ENCODE measurements at places on chromosomes 6 and 20.

DNA sequence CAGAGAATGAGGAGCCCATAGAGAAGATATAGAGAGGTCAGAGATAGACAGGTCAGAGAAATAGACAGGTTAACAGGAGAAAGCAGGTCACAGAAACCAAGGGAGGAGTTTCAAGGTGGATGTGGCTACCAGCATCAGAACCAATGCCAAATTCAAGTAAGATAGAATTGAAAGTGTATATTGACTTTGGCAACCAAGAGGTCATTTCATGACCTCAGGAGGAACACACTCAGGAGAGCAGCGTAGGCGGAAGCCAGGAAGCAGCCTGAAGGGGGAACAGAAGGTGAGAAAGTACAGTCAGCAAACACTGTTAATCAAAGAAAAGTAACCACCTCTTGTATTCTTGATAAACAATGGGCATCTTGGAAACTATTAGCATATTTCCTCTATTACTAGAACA lies 33.9 kb upstream of the ALDH8A1 start:
- DNase-seq: no peak

DNA sequence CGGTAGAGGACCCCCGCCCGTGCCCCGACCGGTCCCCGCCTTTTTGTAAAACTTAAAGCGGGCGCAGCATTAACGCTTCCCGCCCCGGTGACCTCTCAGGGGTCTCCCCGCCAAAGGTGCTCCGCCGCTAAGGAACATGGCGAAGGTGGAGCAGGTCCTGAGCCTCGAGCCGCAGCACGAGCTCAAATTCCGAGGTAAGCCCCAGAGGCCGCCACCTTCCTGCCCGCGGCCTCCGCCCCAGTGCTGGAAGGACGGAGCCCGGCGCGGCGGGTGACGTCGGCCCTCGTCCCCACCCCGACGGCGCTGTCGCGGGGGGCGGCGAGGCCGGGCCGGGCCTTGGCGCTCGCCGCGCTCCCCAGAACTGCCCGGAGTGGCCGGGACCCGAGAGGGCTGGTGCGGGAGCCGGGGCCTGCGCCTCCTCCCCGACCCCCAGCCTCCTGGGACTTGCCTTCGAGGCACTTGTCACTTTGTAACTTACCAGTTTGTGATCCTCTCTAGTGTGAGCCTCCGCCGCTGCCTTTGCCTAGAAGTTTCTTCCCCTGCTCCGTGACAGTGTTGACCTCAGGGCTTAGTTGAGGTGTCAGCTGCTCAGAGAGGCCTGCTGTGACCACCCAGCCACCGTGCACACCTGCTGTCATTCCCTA lies 417 bp downstream of the VAPB start:
- DNase-seq: peak; percentile 40

- DNase-seq: peak; percentile 50
Observed at GRCh38 chr6:89999154-89999553, 104.9 kb downstream of the GJA10 start.

GRCh38 chr6:67952948-67953347 lies 682.1 kb upstream of the ADGRB3 start:
- DNase-seq: no peak

DNA sequence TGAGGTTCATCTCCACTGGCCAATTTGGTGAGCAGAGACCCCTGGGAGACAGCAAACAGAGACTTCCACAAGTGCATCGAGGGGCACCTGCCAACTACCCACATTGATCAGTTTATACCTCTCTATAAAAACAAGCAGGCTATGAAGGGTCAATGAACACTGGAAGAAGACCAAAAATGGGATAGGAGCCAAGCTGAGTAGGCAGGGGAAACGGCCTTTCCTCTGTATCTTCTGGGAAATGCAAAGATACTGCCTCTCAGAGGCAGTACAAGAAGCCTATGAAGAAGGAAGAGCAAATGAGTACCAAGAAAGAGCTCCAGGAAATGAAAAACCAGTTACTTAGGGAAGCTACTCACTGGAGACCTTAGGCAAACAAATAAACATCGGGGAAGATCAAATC lies 247.7 kb downstream of the GMDS start:
- no peak for DNase-seq

GRCh38 chr6:7439228-7439627 lies 49.6 kb downstream of the RIOK1 start:
- DNase-seq: no peak

DNA sequence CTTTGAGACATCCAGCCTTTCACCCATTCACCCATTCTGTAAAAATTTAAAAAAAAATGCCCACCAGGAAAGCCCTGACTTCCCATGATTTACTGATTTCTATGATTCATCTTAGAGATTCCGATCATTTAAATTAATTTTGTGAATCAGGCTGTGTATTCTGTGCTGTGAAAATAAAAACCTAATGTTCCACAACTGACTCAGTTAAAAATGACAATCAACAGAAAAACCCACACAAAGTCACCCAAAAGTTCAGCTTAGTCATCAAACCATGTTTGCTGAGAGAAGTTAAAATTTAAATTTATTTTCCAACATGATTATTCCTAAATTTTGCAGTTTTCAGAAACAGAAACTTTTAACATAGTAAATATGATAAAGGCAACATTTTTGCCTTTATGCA lies 509.9 kb downstream of the TENT5A start:
- DNase-seq: no peak

DNA sequence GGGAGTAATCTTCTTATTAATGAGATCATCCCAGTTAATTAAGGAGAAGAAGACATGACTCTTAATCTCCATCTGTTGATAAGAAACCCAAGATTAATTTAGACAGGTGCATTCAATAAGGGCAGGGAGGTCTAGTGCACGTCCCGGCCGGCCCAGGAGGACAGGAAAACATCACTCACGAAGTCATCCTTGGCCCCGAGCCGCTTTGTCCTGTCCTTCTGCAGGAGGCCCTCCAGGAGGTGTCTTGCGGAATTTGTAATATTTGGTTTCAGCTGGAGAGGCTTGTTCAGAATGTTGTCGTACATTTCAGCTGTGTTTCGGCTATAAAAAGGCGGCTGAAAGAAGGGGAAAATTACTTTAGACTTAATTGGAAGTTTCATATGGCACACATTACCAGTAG lies 118.4 kb upstream of the SLC2A12 start:
- DNase-seq: no peak

- no peak for DNase-seq
Observed at GRCh38 chr6:8006208-8006607, 58.0 kb downstream of the BLOC1S5 start.

DNA sequence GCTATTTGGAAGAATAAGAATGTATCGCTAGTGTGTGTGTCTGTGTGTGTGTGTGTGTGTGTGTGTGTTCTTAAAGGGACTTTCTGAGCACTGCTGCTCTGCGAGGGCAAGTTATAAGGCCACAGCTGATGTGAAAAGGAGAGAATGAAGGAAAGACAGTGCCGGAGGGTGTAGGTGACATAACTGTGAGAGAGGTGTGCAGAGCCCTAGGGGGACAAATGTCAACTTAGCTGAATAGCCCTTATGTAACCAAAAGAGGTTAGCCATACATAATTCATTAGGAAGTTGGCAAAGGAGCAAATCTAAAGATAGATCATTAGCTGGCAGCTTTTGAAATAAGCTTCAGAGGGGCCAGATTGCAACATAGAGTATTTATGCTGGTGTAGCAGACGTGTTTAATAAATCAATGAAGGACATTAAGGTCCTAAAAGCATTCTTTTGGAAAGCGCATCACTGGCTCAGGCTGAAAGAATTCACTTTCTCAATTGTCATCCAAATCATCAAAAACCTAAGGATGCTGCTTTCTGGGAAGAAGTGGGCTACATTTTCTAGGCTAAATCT lies 81.0 kb downstream of the NDUFAF5 start:
- no peak for DNase-seq

DNA sequence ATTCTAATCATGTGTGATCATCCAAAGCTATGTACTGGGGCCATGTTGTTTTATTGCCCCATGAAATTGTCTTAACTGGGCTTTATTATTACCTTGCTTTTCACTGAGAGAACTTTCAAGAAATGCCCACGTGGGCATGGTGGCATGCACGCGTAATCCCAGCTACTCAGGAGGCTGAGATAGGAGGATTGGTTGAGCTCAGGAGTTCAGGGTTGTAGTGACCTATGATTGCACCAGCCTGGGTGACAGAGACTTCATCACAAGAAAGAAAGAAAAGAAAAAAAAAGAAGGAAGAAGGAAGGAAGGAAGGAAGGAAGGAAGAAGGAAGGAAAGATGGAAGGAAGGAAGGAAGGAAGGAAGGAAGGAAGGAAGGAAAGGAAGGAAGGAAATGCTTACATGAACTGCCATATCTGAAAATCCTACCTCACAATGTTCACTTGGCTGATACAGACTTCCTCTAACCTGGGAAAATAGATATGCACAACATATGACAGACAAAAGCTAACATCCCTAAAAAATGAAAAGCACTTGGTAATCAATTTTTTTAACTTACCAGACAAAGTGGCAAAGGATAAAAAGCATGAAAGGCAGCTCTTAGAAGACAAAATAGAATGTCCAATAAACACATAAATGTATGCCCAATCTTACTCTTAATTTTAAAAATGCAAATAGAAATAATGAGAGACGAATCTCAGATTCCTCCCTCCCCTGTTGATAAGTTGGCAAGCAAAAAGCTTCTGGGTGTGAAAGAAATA lies 25.5 kb upstream of the TMEM244 start:
- DNase-seq: no peak

- peak; percentile 100 for DNase-seq
Observed at GRCh38 chr6:89080281-89081128, at the start of gene PNRC1. PNRC1 (plus strand) TSS chr6:89080751; CDS start chr6:89080895, 144 bp downstream.

DNA sequence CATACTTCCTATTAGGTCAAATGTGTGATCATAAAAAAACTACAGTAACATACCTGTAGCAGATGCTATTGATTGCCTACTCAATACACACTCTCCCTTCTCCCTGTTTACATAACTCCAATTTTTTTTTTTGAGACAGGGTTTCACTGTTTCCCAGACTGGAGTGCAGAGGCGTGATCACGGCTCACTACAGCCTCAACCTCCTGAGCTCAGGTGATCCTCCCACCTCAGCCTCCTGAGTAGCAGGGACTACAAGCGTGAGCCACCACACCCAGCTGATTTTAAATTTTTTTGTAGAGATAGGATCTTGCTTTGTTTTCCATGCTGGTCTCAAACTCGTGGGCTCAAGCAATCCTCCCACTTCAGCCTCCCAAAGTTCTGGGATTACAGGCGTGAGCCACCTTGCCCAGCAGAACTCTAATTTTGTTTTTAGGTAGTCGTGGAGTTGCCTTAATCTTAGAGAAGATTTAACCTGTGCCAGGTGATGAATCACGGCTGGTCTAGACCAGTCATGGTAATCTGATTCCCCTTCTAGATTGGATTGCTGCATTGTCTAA lies 14.0 kb upstream of the KIF3B start:
- DNase-seq: no peak

- DNase-seq: no peak
Observed at GRCh38 chr6:155004576-155005372, 9.7 kb downstream of the TIAM2 start.

- no peak for DNase-seq
Observed at GRCh38 chr20:25364180-25364788, 26.4 kb downstream of the ABHD12 start.

- peak; percentile 66 for DNase-seq
Observed at GRCh38 chr20:51766994-51767866, 960 bp downstream of the ATP9A start.

DNA sequence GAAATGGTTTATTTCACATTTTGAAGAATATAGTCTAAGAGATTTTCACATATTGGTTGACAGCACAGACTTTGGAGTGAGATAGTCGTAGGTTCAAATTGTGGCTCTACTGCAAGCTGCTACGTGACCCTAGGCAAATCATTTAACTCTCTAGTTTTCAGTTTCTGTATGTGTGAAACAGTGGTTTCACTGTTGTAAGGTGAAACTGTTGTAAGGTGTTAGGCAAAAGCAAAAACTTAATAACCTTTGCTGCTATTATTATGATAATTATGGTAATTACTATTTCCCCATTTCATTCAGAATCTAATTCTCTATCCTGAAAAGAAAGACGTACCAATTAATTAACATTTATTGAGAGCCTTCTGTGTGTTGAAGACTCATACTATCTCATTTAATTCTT lies 144.2 kb downstream of the REV3L start:
- DNase-seq: no peak

GRCh38 chr6:161543684-161544309 lies 269.9 kb upstream of the AGPAT4 start:
- DNase-seq: no peak

DNA sequence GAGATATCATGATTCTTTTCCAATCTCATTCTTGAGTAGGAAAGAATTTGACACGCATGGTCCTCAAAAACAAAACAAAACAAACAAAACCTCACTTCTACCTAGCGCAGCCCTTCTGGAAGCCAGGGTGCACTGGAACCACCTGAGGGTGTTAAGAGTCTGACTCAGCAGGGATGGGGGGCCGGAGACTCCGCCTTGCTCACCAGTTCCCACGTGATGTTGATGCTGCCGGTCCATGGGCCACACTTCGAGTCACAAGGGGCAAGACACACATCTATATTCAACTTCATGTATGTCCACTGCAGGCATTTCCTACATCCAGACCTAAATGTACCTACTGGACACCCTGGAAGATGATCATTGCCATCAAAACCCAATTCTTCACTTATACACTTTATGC lies 30.4 kb downstream of the BFSP1 start:
- DNase-seq: no peak

DNA sequence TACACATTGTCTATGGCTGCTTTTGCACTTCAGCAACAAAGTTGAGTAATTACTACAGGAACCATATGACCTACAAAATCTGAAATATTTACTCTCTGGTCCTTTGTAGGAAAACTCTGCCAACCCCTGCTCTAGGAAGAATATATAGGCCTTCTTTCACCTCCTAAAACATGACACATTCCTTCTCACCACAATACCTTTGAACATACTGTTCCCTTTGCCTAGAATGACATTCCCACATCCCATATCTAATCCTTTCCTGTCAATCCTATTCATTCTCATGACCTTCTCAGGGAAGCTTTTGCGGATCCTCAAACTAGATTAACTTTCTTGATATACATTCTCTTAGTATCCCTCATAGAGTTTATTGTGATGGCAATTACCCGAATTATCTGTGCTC lies 18.0 kb upstream of the NCOA6 start:
- no peak for DNase-seq

GRCh38 chr20:25008388-25009217 lies 16.1 kb upstream of the APMAP start:
- no peak for DNase-seq

DNA sequence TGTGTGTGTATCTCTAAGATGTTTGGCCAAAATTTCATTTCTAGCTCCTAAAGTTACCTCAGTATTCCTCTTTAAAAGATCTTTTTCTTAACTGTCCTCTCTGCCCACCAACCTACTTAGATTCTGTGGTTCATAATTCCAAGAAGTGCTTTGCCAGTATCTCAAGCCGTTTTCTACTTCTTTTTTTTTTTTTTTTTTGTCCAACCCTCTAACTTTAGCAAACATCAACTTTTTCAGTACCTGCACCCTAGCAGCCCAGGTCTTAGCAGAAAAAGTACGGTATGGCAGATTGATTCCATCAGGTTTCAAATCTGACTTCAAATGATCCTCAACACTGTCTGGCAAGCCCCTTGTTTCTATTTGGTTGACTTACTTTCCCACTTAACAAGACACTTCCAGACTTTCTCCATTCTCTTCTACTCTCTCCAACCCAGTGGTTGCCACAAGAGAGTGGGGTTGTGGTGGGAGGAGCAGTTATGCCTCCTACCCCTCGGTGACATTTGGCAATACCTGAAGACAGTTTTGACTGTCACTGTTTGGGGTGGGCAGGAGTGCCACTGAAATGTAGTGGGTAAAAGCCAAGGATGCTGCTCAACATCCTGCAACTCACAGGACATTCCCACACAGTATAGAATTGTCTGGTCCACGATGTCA lies 10.8 kb upstream of the MAN1A1 start:
- no peak for DNase-seq
